Lower lobe of right lung (tissue), 2 donors: ENCODE measurements at places on chromosomes 6 and 20.

GRCh38 chr6:133973109-133973971 lies 20.3 kb downstream of the TBPL1 start:
- DNase-seq, result no peak

- DNase-seq, result no peak
Measured at GRCh38 chr6:25851961-25852360, 20.1 kb upstream of the SLC17A1 start.

DNA sequence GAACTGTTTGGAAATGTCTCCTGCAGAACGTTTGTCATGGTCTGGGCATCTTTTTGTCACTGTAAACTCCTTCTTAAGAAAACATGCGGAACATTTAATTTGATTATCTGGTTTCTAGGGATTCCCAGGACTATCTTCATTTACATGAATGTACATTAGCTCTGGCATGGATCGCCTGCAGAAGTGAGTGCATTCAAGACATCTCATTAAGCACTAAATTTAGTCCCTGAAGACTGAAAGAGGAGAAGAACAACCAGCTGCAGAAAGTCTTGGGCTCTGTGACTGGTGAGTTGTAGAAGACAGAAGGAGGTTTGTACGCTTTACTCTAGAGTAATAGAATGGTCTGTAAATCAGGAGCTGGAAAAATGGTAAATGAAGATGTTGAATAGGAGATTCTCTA lies 540.7 kb downstream of the BCKDHB start:
- DNase-seq, result no peak

DNA sequence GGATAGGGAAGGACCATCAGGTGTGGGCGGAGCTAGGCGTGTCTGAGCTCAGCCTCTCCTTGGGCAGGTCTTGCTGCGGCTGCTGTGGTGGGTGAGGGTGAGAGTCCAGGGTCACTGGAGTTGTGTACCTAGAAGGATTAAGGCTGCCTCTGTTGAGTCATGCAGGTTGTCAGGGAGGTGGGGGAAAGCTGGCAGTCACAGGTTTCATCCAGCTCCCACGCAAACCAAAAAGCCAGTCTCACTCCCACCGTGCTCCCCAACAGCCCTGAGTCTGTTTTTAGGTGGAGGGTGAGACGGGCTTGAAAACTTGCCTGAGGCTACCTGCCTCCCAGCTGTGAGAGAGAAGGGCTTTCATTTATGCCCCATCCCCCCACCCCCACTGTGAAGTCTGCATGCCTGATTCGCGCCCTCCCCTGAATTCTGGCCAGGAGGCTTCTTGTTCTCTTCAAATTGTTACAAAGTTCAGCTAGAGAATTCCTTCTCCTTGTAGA lies 161.5 kb downstream of the MYLK4 start:
- DNase-seq, result no peak

- DNase-seq, result no peak
Measured at GRCh38 chr20:39607141-39607540, 645.0 kb downstream of the DHX35 start.

- no peak for DNase-seq
Measured at GRCh38 chr6:108156180-108156937, 9.5 kb upstream of the NR2E1 start.

GRCh38 chr6:108565091-108565766 lies 4.5 kb downstream of the FOXO3 start:
- DNase-seq, result no peak

DNA sequence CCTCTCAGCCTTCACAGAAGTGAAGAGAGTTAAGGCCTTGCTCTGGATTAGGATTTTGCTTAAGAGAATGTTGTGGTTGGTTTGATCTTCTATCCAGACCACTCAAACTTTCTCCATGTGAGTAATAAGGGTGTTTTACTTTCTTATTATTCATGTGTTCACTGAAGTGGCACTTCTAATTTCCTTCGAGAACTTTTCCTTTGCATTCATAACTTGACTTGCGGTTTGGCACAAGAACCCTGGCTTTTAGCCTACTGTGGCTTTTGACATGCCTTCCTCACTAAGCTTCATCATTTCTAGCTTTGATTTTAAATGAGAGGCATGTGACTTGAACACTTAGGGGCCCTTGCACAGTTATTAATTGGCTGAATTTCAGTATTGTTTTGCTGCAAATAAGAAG lies 166.1 kb upstream of the OPRM1 start:
- DNase-seq, result no peak

DNA sequence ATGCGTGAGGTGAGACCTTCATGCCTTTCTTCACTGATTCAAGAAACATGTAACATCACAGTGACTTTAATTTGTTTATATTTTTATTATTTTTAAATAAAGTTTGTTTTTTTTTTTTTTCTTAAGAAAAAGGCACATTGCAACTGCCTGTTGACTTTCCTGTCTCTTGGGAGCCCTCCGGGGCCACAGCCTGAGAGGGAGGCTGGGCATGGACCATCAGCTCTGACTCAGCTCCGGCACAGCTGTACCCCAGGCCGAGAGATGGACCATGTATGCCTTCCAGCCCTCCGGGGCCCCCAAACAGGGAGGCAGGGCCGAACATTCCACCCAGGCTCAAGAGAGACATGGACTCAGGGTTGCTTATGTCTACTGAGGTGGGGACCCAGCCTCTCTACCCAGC lies 99.9 kb downstream of the NFATC2 start:
- no peak for DNase-seq

GRCh38 chr6:167403427-167403826 lies 78.5 kb downstream of the TTLL2 start:
- DNase-seq, result no peak

GRCh38 chr20:36483919-36484808 lies 57.2 kb upstream of the MYL9 start:
- DNase-seq, result no peak

GRCh38 chr6:142697922-142698321 lies 247.1 kb downstream of the HIVEP2 start:
- DNase-seq, result no peak

DNA sequence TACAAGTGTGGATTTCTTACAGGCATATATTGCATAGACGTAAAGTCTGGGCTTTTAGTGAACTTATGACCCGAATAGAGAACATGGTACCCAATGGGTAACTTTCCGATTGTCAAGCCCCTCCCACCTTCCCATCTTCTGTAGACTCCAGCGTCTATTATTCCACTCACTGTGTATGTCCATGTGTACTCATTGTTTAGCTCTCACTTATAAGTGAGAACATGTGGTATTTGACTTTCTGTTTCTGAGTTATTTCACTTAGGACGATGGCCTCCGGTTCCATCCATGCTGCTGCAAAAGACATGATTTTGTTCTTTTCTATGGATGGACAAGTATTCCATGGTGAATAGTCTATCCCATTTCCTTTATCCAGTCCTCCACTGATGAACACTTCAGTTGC lies 306.4 kb downstream of the CD83 start:
- no peak for DNase-seq

GRCh38 chr6:41132254-41132653 lies 21.9 kb downstream of the TREML1 start:
- DNase-seq, result no peak

GRCh38 chr6:13778028-13778427 lies 36.3 kb downstream of the MCUR1 start:
- no peak for DNase-seq

- no peak for DNase-seq
Measured at GRCh38 chr6:145161501-145161900, 573.8 kb downstream of the EPM2A start.

DNA sequence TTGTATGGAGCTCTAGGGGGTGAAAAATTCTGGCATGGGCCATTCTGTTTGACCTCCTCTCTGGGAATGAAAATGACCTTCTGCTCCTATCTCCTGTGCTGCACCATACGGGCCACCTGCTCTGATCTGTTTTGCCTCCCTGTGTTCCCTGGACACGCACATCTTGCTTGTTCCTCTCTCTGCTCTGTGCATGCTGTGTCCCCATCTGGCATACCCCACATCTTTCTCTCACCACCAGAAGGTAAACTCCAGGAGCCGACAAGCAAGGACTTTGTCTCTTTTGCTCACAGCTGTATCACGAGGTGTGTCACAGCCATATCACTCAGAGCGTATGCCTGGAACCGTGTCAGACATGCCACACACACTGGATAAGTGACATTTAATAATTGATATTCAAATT lies 208.4 kb upstream of the DTNBP1 start:
- DNase-seq, result no peak

DNA sequence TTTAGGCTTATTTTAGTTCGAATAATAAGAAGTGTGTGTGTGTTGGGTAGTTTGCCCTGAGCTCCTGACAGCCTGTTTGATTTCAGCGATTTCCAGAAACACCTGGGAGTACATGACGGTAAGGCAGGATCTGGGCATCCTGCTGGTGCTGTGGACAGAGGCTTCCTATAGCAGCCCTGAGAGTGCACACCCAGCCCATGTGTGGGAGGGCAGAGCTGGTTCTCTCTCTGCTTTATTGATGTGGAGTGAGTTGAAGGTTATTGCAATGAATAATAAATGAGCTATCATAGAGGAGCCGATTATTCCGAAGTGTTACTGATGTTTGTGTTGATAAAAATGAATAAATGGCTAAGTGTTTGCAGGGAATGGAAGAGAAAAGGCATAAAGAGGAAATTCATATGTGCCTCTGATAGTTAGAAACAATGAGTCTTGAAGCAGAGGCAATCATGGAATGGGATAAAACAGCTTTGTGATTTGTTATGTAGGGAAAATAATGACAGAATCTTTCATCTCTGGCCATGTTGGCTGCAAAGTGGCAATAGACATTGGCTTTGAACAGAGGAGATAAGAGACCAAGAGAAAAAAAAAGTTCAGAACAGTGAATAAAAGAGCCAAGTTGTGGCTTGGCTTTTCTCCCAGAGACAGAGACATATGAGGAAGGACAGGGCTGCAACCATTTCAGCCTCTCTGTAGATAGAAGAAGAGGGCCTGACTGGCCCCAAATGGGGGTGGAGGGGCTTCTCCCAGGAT lies 166.2 kb upstream of the CHD6 start:
- no peak for DNase-seq

DNA sequence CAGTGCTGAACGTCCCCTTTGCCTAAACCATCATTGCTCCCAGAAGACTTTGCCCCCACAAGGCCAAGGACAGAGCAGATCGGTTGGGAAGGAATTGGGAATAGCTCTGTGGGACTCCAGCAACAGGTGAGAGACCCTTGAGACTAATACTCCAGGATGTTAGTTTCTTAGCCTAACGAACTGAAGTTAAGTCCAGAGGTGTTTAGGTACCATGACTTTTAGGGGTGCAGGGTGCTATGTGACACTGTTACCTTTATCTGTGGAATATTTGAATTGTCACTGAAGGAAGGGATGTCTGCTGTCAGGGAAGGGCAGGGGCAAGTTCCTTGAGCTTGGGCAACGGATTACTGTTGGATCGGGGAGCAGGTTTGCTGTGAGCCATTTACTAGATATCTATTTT lies 1.9 kb downstream of the BLCAP start:
- DNase-seq, result no peak
